ENCODE measurements at places on chromosomes 12 and 14.

GRCh38 chr14:75370416-75371205, 57.2 kb upstream of the JDP2 start:
- DNase-seq = no peak

DNA sequence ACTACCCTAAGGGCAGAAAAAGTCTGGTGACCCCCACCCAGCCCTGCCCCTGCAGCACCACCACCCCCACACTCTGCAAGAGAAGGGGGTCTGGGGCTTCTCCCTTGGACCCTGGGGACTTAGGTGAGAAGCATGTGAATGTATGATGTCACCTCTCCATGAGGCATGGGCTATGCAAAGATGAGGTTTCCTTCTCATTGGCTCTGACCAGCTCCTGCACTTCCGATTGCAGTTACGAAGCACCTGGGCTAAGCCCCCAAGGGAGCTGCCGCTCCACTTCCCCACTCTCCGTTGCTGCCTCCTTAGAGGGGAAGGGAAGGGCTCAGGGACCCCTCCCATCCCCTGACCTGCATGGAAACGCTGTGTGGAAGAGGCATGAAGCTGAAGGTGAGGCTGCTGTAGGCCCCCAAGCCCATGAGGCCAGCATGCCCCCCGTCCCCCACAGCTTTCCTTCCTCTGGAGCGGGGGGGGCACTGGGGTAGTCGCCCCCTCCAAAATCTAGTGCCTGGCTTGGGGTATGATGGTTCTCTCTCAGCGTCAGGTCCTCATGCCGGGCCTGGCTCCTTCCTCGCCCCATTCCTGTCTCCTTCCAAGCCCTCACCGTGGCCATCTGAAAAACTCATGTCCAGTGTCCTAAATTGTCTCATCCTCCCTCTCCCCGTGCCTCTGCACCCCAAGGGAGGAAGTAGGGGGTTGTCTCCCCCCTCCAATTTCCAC, 5.5 kb upstream of the DDX23 start:
- no peak for DNase-seq

GRCh38 chr12:109612975-109613502, 39.4 kb downstream of the MVK start:
- DNase-seq = no peak

GRCh38 chr14:89760086-89760485, 194.4 kb downstream of the EFCAB11 start:
- DNase-seq = no peak

GRCh38 chr12:130116791-130117190, 45.5 kb upstream of the FZD10 start:
- DNase-seq = no peak

GRCh38 chr12:131831635-131832041, 3.4 kb downstream of the MMP17 start:
- peak; percentile 57 for DNase-seq

GRCh38 chr12:111773801-111774551, 7.2 kb downstream of the ALDH2 start:
- peak; percentile 67 for DNase-seq

- no peak for DNase-seq
These were observed 120.1 kb downstream of the ZFP36L1 start for GRCh38 chr14:68672609-68673285.

DNA sequence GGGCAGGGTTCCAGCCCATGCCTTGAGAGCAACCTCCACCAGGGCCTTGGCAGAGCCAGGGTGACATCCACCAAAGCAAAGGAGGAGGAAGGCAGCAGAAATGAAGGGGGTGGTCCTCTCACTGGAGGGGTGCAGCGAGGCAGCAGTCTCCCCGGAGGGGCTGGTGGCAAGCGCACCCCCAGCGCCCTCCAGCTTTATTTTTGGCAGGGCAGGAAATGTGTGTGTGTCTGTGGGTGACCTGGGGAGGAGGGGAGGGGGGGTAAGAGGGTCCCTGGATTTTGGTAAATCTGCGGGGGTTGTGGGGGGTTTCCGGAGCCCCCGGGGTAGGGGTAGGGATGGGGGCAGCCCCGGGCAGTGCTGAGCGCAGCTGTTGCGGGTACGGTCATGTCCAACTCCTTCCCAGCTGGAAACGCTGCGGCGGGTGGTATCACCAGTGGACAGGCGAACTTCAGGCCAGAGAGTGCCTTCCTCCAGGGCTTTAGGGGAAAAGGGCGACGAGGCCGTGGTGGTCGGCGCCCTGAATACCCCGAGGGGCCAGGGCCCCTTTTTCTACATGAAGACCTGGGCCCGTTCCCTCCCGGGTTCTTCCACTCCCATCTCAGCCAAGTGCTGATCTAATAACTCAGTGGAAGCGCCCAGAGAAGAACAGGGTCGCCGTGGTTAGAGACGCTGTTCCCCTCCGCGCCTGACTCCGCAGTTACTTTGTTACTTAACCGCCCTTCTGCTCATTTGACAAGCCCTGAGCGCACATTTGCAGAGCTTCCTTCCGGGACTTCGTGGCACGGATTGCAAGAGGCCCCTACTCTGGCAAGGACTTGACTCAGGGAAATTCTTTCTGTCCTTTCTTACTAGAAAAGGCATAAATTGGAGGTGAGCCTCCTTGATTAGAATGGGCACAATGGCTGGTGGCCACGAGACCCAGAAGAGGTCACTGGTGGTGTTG, 55.2 kb downstream of the FOS start:
- DNase-seq = no peak

DNA sequence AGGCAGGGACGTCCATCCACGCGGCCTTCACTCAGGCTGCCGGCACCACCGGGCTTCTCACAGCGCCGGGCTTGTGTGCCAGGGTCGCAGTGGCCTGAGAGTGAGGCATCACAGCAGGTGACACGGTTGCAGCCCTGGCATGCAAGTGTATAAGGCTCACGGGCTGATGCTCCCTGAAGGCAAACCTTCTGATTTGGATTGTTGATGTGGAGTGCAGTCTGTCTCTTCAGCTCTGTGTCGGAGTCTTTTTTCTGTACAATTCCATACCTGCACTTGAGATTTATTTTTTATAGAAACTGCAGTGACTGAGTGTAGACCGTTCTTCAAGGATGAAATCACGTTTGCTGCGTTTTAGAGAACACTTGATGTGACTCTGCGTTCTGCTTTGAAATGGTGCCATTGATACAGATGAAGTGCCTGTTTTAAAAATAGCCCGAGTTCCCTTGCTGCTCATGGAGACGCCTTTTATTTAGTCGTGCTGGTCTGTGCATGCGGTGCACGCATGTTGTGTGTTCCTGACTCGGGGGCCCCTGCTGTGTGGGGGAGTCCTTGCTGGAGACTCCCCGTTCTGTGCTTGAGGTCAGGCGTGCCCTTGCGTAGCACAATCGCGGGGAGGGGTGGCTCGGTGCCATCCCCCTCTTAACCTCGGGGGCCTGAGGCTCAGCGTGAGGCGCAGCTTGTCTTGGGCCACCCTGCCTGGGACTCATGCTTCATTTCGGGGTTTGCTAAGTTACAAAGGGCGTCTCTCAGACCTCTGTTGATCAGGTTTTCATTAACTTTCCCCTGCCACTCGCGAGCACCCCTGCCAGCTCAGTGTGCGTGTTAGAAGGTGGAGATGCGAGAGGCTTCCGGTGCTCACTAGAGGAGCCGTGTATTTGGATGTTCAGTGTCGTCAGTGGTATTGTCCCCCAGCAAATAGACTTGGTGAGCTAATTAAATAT, 21.6 kb upstream of the AMN start:
- DNase-seq = no peak
